HFFc6 (cell line): ENCODE measurements at places on chromosomes 5 and 9.

- no peak for DNase-seq
Observed at GRCh38 chr5:180433032-180433422, 61.2 kb upstream of the CNOT6 start.

- no peak for DNase-seq
Observed at GRCh38 chr9:130201399-130201873, 29.2 kb downstream of the NCS1 start.

DNA sequence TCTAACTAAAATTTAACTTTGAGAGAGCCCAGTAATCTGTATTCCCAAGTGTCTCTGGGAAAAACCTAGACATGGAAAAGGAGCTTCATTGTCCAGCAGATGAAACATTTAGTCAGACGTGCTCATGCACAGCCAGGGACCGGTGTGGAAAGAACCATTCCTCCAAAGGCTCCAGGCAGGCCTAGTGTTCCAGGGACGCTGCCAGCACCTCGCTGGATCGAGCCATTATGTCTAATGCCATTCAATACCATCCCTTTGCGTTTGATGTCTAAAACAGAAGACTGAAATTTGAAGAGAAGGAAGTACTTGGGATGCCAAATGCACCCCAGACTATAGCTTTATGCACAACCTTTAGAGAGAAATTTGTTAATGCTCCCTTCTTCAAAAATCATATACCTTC is 1.4 kb upstream of the CHSY3 start:
- no peak for DNase-seq

- DNase-seq: no peak
Observed at GRCh38 chr5:151205411-151205810, 18.5 kb downstream of the CCDC69 start.

DNA sequence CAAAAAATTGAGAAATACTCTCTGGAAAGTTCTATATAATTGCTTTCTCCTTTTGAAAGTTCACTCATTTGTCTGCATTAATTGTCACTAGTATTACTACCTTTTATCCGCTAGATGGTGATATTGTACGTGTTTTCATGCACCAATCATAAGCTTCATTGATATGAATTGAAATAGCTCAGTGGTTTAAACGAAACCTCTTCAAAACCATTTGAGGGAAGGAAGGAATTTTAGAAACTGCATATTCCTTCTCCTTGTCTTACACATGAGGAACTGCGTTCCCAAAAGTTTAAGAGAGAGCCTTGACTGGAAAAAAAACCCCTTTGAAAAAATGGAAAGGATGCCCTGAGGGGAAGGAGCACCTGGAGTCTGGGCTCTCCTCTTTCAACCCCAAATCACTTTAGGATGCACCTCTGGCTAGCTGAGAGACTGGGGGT is 98.6 kb downstream of the YTHDC2 start:
- peak; percentile 25 for DNase-seq

DNA sequence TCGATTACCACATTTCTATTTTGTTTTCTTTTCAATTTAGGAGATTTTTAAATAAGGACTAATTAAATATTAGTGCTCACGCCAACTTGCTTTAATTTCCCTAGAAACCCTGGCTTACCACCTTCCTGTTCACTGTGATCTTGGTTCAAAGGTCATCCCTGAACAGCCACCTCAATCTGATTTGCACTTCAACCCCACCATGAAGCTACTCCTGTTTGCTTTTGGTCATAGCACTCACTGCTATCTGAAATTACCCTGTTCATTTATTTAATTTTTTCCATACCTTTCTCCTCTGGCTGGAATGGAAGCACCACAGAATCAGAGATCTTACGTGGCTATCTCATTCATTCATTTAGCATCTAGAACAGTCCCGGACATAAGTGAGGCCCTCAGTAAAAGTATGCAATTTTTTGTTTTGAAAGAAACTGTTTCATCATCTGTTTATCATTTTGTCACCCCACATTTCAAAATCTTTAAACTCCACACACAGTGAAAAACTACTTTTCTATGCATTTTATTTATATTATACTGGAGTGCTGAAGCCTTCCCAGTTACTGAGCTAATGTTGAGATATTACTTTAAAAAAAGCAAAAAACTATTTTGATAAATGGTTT is 17.2 kb upstream of the ADAMTSL1 start:
- no peak for DNase-seq

DNA sequence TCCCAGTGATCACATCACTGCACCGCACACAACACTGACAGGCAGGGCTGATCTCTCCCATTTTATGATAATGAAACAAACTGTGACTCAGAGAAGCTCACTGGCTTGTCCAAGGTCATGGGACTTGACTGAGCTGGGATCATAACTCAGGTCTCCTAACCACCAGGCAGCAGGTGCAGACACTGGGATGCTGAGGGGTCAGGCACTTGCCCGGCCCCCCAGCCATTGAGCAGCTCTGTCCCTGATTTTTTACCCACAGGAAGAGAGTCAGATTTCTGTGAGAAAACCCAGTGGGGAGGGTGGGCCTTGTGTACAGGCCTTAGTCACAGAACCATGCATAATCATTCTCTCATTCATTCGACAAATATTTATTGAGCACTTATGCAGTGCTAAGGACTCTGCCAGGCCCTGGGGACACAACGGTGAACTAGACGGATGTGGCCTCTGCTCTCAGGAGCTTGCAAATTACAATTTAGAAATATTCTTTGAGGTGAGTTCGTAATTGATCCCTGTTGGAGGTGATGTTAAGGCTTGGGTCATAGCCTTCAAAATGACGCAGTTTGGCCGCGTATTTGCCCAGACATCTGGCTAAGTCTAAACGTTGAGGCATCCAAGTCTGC is 54.5 kb upstream of the TGFBR1 start:
- peak; percentile 78 for DNase-seq

DNA sequence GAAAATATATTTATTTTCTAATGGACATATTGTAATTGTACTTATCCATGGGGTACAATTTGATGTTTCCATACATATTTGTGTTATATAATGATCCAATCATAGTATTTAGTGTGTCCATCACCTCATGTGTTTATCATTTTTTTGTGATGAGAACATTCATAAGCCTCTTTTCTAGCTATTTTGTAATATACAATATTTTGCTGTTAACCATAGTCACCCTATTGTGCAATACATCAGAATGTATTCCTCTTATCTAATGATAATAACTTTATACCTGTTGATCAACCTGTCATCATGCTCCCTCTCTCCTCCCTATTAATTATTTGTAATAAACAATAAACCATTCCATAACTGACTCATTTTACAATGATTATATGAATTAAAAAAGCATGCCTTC is 93.2 kb downstream of the ISL1 start:
- no peak for DNase-seq

DNA sequence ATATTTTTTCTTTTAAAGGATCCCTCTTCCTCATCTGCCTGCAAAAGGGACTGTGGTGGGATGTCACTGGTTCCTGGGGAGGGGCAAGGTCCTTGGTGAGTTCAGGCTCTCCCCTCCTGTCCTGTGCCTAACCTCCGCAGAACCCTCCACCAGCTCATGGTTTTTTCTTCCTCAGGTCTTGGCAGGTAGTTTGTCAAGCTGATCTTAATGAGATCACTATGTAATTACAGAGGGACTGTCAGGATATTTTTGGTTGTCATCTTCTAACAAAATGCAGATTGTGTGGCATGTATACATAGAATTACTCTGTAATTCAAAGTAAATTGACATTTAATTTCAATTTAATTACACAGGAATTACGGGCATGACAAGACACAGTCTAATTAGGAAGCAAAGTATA is 150.3 kb upstream of the SEMA6A start:
- DNase-seq: no peak

- DNase-seq: no peak
Observed at GRCh38 chr5:107873877-107874276, 203.1 kb upstream of the EFNA5 start.

- no peak for DNase-seq
Observed at GRCh38 chr5:66884564-66885243, 288.5 kb downstream of the MAST4 start.

DNA sequence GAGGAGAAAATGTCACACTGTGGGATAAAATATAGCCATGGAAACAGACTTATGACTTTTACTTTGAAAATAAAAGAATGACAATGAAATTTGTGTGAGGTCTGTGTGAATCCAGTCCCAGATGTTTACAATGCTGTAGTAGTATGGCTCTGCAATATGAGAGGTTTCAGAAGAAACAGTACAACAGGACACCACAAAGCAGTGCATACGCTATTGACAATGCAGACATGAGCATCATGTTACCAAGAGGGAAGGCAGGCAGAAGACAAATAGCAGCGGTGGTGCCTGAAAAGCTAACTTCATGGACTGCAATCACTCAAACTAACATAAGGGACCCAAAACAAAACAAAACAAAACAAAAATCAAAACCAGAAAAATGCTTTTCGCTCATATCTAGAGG is 1.8 kb downstream of the FGF10 start:
- DNase-seq: no peak

GRCh38 chr9:4822057-4822456 is 29.3 kb downstream of the RCL1 start:
- DNase-seq: no peak

- DNase-seq: no peak
Observed at GRCh38 chr5:137995749-137996128, 37.1 kb downstream of the FAM13B start.

- DNase-seq: no peak
Observed at GRCh38 chr5:18881615-18882014, 1106.4 kb downstream of the CDH18 start.

GRCh38 chr9:72772661-72773060 is 180.2 kb downstream of the ALDH1A1 start:
- no peak for DNase-seq
